Activated CD4-positive, alpha-beta T cell treated with anti-CD3 and anti-CD28 coated beads for 24 hours (primary cell): ENCODE measurements at places on chromosomes 1 and 21.

DNA sequence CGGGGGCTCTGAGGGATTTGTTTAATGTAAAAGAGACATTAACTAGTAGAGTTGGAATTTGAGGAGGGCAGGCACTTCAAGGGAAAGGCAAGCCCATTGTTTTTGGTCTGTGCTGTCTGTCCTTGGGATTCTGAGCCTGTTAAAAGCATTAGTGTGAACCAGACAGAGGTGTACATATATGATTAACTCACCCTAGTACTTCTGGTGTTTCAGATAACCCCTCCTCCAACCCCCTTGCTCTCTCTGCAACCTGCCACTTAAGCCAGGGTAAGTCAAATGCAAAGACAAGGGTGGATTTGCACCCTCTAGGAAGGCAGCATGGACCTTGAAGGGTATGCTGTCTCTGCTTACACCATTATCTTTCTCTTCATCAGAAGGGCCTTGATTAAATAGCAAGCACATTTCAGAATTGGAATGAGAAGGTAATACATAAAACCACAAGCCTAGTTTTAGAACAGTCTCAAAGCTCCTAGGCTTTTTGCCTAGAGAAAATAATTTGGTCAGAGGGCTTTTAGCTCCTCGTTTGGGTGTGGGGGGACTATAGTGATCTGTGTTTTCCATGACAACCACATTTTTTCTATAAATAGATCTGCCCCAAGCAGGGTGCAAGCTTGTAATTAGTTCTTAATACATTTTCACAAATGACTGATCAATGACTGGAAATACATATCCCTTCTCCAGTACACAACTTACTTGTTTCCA lies 120.7 kb upstream of the SGIP1 start:
- DNase-seq = no peak

GRCh38 chr1:187716160-187716559 lies 887.4 kb downstream of the PLA2G4A start:
- DNase-seq = no peak

- no peak for DNase-seq
Observed at GRCh38 chr1:81044708-81045107, 756.0 kb upstream of the ADGRL2 start.

GRCh38 chr1:89878256-89878655 lies 57.4 kb downstream of the LRRC8D start:
- DNase-seq = no peak
